EH (cell line): ENCODE measurements at places on chromosomes 11 and 22.

DNA sequence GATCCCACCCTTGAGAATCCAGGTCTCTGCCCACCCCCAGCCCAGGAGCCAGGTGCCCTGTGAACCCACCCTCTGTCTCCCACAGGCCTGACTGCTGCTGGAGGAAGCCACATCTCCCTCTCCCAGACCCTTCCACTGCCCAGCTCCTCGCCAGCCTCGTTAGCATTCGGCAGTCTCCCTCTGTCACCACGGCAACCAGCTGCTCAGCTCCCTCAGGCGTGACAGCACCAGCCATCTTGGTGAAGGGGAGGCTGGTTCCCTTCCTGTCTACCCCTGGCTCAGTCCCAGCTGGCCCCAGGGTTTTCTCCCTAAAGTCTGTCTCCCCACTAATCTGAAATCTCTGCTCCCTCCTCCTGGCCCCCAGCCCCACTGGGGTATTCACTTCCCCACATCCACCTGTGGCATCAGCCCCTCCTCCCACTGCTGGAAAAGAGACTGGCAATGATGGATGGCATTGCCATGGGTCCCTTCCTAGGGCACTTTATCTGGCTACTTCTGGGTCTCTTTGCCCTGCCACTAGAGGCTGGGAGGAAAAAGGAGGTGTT lies 28.1 kb downstream of the NRXN2 start:
- DNase-seq: no peak

- peak; percentile 59 for DNase-seq
Observed at GRCh38 chr11:9263840-9264315, 1.3 kb downstream of the DENND5A start.

DNA sequence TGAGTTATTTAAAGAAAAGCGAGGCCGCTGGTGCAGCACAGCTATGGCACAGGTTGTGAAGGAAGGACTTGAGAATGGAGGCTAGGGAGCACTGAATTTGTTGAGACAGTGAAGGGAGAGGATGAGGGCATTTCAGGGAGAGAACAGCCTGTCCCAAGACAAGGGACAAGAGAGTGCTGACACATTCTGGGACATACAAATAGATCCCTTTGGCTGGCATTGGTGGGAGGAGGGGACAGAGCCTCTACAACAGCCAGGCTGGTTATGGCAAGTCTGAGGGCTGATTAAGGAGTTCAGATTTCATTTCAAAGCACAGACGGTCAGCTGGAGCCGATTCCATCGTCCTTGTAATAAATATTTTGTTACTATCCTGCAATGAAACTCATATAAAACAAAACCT lies 1.7 kb upstream of the SLC29A2 start:
- DNase-seq: no peak

DNA sequence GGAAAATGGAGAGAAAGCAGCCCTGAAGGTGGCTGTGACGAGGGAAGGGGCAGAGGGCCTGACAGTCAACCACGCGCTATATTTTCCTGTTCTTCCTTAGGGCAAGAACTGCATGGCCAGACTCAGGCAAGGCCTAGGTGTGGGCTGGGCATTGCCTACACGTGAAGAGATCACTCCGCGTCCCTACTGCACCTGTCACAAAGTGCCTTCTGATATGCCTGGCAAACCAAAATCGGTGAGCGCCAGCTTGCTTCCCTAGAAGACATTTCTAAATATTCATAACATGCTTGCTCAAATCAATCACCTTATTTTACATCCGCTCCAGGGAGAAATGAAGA lies 6.3 kb downstream of the TMEM121B start:
- no peak for DNase-seq

DNA sequence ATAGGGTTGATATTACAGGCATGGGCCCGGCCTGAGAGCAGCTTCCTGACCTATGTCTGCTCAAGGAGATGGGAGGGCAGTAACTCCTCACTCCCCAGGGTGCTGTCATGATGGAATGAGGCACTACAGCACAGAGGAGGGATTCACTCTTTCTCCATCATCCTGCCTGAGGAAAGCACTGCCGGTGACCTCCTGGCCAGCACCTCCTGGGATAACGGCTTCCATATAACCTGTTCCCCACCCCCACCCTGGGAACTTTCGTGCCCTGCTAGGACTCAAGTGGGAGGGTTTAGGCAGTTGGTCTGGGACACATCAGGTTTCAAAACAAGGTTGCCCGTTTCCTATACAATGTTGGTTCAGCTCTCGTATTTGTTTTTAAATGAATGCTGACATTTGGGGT lies 42.7 kb upstream of the MN1 start:
- no peak for DNase-seq

DNA sequence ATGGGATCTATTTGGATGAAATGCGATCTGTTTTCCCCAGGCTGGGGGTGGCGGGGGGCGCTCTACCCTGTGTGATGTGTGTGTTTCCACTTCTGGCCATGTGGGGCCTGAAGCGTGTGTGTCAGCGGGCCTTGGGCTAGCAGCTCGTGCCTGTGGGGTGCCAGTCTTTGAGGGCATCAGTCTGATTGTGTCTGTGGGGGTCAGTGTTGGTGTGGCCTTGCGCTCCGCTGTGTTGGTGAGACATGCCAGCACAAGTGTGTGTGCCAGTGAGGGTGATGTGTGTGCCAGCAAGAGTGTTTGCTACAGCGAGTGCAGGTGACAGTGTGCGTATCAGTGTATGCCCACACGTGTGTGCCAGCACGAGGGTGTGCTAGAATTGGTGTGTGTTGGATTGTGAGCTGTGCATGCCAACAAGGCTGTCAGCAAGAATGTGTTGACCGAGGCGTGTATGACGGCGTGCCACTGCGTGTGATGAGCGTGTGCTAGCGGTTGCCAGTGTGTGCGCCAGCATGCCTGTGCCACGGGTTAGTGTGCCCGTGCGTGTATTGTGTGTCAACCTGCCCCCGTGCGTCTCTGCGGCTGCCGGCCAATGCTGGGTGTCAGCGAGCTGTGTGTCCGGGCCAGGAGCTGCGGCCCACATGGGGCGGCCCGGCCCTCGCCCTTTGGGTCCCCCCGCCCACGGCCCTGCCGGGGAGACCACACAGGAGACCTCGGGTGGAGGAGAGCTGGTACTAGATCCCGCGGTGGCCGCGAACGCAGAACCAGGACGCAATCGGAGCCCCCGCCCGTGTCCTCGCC lies 519 bp downstream of the ARRB1 start:
- peak; percentile 41 for DNase-seq

GRCh38 chr11:12473381-12473780 lies 96.0 kb downstream of the PARVA start:
- DNase-seq: no peak

GRCh38 chr11:64251016-64251752 lies at the start of gene PLCB3:
Gene PLCB3, plus strand, starts transcription at chr11:64251530. Its CDS starts 120 bp downstream, at chr11:64251650.
- DNase-seq: peak; percentile 59

DNA sequence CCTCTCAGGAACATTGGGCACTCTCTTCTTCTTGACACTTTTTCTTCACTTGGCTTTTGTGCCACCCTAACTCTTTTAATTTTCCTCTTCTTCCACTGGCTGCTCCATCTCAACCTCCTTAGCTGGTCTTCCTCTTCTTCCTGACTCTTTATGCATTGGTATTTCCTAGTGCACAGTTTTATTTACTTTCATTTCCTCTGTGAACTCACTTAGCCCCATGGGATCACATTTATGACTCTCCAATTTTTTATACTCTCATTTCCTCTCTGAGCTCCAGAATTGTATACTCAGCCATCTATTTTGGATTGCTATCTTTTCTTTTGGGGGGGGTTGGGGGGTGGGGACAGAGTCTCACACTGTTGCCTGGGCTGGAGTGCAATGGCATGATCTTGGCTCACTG lies 38.5 kb upstream of the LARGE1 start:
- no peak for DNase-seq

DNA sequence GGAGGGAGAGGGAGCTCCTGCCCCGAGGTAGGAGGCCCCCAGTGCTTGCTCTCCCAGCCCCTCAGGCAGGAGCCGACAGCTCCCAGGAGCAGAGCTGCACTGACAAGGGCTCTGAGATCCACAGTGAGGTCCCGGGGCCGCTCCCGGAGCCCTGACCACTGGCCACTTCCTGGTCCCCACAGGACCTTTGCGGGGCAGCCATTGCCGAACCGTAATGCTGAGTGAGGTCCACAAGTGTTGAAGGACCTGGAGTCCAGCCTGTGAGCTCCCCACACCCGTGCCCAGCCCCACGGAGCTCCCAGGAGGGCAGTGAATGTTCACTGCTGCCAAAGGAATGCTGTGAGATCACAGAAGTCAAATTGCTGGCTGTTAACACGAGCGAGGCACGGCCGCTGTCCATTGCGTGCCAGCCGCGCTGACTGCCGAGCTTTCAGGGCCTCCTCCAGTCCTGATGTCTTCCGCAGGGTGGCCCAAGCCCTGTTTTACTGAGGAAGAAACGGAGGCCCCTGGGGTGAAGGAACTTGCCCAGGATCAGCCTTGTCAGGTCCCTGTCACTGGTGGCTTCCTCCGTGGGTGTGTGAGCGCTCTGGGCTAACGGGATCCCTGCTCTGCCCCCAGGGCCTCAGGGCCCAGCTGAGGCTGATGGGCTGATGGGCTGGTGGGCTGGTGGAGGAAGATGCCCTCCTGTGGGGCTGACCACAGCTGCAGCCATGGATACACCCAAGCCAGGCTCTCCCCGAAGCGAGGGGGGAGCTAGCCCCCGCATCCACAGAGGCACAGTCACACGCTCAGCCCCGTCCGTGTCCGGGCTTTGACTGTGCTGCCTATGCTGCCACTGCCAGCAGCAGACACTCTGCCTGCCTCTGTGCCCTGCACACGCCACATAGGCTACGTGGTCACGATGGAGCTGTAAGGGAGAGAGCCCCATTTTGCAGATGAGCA lies 70.8 kb downstream of the WNT7B start:
- DNase-seq: peak; percentile 86

DNA sequence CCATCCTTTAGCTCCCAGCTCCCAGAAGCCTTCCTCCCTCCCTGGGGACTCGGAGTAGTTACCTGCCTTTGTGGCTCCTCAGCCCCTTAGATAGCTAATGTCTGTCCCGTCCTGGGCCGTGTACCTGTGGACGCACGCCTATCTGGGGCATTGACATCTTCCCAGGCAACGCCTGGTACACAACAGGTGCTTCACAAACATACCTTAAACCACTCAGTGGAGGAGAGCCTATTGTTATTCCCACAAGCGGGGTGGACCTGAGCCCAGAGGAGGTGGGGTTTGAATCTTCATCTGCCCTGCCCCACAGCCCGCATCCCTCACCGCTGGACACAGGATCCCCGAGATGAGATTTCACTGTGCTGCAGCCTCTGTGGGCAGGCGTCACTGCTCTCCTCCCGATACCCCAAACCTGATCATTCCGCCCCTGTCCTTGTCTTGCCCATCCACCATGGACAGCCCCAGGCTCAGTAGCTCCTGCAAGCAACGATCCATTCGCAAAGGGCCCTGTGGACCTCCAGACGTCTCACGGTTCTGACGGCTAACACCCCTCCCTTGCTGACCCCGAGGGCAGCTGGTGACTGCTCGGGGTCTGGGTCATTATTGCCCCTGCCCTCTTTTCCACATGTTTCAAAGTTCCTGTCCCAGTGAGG lies 73.8 kb upstream of the SHISAL1 start:
- DNase-seq: no peak

DNA sequence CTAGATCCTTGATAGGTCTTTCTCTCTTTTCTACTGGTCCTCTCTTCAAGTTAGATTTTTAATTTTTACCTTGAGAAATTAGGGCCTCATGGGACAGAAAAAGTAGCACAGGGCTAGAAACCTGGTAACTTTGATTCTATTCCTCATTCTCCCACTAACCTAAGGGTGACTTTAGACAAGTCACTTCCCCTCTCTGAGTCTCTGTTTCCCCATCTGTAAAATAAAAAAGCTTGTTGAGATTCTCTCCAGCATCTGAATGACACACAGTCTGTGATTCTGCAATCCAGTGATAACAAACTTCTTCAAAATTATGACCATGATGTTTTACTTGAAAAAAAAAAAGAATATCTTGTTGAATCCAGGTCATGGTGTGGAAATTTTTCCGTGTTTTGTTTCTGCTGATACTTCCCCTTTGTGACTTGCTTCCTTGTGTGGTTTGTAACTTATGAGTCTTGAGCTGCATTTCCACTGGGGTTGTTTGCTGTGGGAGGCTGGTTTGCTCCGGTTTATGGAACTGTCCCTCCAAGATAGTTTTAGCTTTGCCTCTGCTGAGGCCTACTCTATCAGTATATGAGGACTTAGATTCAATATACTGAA lies 9.8 kb upstream of the MPEG1 start:
- no peak for DNase-seq

DNA sequence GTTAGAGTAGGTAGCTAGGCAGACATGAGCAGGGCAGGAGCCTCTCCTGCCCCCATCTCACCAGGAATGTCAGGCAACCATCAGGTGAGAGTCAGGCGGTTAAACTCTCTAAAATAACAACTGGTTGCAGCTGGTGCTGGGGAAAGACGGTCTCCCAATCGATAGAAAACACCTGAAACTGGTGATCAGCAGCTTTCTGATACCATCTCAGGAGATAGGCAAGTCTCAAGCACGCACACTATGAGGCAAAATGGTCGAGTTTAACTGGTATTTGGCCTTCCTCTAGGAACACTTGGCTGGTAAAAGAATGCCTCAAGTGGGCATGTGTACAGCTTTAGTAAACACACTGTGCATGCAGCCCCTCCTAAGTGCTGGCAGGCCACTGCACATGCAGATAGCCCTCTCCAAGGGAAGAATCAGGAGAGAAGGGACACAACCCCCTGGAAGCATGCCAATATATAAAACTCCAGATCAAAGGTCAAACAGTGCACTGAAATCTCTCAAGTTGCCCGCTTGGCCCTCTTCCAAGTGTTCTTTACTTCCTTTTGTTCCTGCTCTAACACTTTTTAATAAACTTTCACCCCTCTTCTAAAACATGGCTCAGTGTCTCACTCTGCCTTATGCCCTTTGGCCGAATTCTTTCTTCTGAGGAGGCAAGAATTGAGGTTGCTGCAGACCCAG lies 88.7 kb downstream of the USP35 start:
- no peak for DNase-seq

DNA sequence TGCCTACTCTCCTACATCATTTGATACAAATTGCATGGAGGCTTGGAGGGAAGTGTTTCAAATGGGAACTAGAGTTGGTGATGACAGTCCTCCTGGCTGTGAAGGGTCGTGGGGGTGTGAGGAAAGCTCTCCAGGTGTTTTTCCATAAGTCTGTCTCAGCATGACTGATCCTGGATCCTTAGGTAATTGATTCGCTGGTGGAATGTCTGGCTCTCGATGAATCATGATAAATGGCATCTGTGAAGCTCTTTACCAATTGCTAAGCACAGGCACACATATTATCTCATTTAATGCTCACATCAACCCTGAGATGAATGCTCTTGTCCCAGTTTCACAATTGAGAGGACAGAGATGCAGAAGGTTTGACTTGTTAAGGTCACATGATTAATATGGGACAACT lies 107.5 kb downstream of the PKNOX2 start:
- DNase-seq: peak; percentile 25

DNA sequence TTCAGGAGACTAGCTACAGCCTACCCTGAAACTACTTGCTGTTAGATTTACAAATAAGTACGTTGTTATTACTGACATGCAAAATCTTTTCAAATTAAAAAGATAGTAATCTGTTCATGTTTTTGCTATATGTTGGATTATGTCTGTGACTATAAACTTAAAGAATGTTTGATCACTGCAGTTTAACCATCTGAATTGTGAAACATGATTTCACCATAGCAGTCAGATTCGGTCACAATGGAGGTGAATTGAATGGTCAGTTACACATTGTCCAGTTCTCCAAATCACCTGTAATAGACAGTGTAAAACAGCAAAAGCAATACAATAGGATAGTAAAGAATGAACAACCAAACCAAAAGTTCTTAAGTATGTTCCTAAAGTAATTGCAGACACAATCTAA lies 43.3 kb downstream of the CCDC83 start:
- DNase-seq: no peak
